ENCODE measurements at places on chromosomes 11 and 22.

- DNase-seq = no peak
Measured at GRCh38 chr11:24872651-24873311, 375.9 kb downstream of the LUZP2 start.

DNA sequence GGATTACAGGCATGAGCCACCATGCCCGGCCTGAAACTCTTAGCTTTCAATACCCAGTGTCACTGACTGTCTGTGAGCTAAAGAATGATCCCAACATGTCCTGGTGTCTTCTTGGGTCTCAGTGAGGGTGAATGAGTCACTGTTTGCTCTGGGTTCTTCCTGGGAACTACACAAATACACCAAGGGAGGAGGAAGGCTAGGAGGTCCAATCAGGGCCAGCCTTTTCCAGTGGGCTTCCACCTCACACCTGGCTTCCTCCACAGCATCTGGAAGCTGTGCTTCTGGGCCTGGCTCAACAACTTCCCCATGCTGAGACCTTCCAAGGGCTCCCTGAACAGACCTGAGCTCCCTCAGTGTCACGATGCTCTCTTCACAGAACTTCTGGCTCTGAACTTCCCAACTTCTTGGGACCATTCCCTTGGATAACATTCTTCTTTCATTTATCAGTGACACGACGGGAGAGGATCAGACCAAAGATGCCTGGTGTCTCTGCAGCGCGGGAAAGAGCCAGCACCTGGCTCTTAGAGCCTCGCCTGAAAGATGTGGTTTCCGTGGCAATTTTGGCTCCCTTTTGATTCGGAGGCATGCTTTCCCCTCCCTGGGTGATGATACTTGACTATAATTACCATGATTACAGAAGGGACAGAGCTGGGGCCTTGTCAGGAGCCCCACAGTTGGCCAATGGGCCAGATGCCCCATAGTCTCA is 22.3 kb upstream of the CHRM4 start:
- DNase-seq = no peak

GRCh38 chr11:124123622-124124021 is 8.4 kb downstream of the VWA5A start:
- no peak for DNase-seq

DNA sequence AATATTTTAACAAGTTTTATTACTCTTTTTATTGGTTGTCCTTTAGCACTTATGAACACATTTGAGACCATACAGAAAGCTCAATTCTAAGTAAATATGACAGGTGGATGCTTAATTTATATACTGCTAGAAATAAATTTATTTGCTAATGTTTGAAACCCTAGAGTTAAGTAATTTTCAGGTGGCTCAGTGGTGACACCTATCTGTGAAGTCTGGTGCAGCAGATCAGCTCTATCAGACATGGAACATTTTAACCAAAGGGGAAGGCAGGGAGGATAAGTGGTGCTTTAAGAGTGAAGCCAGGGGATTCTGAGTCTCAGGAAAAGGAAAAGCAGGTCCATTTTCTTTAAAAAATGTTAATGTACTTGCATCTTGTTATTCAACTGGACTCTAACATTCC is 175.8 kb downstream of the DSCAML1 start:
- DNase-seq = no peak

DNA sequence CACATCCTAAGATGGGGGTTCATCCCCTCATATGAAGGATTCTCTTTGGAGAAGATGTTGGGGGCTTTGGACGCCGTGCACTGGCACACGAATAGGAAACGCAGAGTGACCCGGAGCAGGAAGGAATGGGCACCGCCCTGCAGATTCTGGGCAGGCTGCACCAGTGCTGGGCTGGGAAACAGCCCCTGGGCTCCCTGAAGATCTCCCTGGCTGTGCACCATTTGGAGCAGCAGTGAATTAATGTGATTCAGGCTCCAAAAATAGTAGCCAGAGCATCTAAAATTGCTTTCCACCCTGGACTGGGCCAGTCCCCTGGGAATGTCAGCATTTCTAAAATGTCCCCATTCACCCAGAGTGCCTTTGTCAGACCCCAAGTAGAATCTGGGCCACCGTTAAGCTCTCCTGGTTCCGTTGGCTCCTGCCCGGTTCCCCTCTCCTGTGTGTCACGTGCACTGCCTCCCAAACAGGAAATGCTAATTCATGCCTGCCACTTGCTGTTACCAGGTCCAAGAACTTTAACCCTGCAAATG is 18.6 kb downstream of the IRAG1 start:
- no peak for DNase-seq

- DNase-seq = no peak
Measured at GRCh38 chr11:85307366-85307765, 319.8 kb downstream of the DLG2 start.

DNA sequence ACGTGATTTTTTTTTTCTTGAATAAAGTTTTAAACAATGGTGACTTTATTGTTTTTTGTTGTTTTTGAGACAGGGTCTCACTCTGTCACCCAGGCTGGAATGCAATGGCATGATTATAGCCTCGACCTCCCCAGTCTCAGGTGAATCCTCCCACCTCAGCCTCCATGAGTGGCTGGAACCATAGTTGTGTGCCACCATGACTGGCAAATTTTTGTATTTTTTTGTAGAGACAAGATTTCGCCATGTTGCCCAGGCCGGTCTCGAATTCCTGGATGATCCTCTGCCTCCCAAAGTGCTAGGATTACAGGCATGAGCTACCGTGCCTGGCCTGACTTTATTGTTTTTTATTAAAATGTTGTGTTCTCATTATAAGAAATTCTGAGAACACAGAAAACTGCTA is 12.2 kb upstream of the CRYBB3 start:
- DNase-seq = no peak

GRCh38 chr11:17014833-17015626 is 816 bp upstream of the PLEKHA7 start:
- DNase-seq = no peak

DNA sequence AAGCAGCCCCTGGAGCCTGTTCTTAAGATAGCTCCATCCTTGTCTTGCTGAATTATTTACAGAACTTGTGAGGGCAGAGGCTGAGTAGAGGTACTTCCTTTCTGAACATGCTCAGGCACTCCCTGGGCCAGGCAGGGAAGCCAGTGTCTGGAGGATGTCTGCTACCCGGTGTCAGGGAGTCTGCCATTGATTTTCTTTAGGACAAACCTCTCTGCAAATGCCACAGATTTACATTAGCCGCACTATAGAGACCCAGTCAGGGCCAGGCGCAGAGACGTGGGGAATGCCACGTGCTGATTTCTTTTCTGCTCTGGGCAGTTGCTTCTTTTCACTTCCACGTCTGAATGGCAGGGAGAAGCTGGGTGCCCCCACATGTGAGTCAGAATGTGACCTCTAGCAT is 585.5 kb downstream of the NTM start:
- DNase-seq = no peak

DNA sequence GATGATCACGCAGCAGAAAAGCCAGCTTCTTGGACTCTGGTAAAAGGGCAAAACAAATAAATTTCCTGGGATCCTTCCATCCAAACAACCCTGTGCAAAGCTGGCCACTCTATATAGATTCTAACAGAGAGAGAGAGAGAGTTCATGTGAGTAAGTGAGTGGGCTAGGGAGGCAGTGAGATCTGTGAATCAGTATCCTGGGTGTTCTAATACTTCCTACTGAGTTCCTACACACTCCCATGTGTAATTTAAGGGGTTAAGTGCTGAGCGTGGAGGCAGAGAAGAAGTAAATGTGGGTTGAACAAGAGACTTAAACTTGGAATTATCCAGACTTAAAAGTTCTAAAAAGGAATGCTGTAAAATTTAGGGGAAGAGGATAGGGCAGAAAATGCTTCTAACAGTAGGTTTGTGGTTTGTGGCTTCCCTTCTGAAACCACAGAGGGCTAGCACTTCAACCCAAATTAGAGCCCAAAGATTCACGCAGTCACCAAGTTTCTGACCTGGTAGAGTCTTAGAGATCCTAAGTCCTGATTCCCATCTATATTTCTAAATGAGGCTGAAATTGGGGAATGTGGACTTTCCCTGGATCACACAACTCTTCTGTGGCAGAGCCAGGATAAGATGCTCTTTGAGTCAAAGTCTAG is 413.9 kb downstream of the TENM4 start:
- DNase-seq = no peak

GRCh38 chr11:126426820-126427749 is 71.6 kb downstream of the ST3GAL4 start:
- DNase-seq = no peak

GRCh38 chr11:102346456-102346747 is 612 bp upstream of the BIRC2 start:
- DNase-seq = no peak

DNA sequence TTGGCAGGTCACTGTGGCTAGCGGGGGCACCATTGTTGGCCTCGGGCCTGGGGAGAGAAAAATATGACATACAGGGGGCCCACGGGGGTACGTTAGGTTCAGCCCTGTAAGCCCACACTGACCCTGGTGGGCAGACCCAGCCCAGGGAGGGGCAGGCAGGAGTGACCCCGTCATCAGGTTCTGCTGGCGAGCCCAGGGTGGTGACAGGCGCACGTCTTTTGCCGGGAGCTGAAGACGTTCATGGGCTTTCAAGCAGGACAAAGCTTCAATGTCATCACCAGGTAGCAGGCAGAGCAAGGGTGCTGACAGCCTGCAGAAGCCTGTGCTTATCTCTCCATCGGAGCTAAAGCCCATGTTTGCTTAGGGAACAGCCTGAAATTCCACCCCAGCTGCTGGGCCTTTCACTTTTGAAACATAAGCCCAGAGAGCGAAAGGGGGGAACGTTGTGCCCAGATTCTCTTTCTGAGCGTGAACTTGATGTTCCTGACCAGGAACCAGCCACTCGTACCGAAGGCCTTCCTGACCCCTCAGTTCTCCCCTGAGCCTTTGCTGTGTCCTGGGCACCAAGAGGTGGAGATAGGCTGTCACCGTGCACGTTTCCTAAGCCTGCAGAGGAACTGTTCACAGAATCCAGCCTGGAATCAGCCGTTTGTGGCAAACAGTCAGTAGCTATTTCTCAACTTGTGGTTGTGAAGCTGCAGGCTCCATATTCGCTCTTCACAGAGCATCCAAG is 74.0 kb upstream of the ATXN10 start:
- DNase-seq = no peak

- DNase-seq = peak; percentile 36
Measured at GRCh38 chr22:28949788-28950187, 66.4 kb downstream of the ZNRF3 start.

DNA sequence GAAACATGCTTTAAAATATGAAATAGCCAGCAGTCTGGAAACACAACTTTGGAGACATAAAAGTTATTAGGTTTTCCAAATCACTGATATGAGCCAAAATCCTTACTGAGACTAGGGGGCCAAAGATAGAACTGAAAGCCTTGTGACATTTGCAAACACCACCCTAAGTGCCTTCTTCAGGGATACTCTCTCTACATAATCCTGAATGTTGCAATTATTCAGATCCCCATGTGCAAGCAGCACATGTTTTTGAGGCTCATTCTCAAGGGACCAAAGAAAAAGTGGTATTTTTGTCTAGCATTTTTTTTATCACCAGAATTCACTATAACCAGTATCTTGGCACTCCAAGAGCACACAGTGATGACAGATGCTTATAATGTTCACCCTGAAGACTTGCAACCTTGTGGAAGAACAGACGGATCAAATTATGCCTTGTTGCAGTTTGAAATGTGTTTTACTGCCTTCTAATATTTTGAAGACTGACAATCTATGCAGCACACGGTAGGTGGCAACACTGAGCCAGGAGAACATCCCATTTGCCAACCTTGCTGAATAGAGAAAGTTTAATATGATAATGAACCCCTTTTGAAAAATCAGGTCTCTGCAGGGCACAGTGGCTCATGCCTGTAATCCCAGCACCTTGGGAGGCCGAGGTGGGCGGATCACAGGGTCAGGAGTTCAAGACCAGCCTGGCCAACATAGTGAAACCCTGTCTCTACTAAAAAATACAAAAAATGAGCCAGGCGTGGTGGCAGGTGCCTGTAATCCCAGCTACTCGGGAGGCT is 78.5 kb downstream of the PLEKHA7 start:
- peak; percentile 57 for DNase-seq

DNA sequence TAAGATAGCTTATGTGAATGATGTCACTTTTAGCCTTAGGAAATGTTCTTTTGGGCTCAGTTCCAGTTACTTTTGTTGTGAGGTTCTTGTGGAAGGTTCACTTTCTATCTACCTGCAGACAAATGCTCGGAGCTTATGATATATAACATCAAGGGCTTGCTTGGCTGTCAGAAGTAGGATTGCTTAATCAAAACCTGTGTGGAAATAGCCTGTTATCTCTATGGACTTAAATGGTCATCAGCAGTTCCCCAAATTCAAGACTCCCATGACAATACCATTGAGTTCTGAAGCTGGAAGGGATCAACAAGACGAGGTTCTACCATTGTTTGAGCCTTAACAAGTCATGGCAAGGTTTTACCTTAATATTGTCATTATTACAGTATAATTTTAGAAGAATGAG is 43.8 kb downstream of the FLI1 start:
- DNase-seq = no peak

DNA sequence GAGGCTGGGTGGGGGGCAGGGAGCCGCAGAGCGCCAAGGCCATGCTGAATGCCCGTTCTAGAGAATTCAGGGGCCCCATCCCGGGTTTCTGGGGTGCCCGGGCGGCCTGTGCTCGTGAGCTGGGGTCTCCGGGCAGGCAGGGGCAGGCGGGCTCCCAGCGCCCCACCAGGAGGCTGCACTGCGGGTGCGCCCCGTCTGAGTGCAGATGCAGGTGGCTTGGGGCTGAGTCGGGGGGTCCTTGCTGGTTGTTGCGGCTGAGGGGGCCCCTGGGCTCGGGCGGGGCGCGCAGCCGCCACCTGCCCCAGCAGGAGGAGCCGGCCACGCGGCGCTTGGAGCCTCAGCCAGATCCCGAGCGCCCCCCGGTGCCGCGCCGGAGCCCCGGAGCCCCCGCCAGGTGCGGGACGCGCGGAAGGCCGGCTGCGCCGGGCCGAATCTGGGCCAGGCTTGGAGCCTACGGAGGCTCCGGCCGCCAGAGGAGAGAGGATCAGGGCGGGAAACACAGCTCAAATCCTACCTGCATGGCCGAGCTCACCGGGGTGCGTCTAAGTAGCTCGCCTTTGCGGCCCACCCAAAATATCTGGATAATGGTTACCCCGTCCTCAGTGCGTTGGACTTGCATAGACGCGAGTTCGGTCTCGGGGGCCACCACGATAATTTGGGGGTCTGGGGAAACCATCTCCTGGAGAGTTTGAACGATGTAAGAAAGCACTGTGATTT is 590 bp upstream of the IGF2 start:
- no peak for DNase-seq

- no peak for DNase-seq
Measured at GRCh38 chr11:117009905-117010605, 88.2 kb downstream of the SIK3 start.

- DNase-seq = no peak
Measured at GRCh38 chr11:65439331-65440181, 17.0 kb downstream of the NEAT1 start.

DNA sequence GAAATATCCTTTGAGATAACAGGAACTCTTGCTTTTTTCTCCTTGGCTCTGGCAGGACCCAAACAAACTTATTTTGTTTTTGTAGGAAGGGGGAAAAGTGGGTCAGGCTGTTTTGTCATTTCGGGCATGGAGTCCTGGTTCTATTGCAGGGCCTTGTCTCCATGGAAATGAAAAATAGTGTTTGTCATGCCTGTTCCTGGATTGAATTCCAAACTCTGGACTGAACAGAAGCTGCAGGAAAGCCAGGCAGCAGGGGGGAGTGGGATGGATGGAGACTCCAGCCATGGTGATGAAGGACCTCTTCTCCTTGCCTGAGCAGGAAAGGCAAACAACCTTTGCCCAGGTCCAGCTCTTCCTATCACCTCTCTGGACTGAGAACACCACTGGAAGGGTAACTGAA is 87.0 kb downstream of the SCN3B start:
- DNase-seq = no peak

- DNase-seq = no peak
Measured at GRCh38 chr22:16586991-16587390, 5.6 kb downstream of the CCT8L2 start.

- DNase-seq = no peak
Measured at GRCh38 chr11:123405123-123405592, 24.9 kb upstream of the GRAMD1B start.
